ENCODE measurements at places on chromosomes 6 and 20.

- DNase-seq, result no peak
Measured at GRCh38 chr20:23776067-23776771, 25.5 kb upstream of the CST1 start.

- no peak for DNase-seq
Measured at GRCh38 chr6:20540683-20541082, 6.4 kb downstream of the CDKAL1 start.

- no peak for DNase-seq
Measured at GRCh38 chr6:143759666-143760065, 81.9 kb downstream of the PHACTR2 start.

DNA sequence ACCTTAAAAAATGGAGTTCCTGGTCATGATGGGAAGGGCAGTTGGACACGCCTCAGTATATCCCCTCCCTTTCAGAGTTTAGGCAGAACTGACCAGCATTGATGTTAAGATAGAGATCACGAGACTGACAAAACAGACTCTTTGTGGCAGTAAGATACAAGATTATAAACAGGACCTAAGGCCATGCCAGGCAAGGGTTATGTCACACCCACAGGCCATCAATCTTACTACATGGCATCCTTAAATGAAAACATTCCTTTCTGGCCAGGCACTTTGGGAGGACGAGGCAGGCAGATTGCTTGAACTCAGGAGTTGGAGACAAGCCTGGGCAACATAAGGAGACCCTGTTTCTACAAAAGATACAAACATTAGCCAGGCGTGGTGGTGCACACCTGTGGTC, 129.3 kb upstream of the MLN start:
- no peak for DNase-seq

DNA sequence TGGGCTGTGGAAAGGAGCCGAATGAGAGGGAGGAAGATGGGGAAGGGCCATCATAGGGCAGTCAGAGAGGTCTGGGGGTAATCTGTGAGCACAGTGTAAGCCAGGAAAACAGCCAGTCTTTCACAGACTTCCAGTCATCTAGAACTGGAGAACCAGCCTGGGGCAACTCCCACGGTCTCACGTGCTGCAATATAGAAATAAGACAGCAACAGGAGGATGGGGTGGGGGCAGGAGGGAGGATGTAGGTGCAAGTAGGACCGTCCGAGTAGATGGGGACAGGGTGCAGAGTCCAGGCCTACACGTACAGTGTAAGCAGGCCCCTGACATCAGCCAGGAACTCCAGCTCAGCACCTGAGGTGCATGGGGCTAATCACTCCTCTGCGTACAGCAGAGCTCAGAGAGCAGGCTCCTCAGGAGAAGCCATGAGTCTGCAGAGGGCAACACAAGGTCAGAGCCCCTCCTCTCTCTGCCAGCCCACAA, 58.2 kb upstream of the TNFAIP3 start:
- no peak for DNase-seq

- peak; percentile 49 for DNase-seq
Measured at GRCh38 chr6:145015739-145016558, 719.4 kb downstream of the EPM2A start.

DNA sequence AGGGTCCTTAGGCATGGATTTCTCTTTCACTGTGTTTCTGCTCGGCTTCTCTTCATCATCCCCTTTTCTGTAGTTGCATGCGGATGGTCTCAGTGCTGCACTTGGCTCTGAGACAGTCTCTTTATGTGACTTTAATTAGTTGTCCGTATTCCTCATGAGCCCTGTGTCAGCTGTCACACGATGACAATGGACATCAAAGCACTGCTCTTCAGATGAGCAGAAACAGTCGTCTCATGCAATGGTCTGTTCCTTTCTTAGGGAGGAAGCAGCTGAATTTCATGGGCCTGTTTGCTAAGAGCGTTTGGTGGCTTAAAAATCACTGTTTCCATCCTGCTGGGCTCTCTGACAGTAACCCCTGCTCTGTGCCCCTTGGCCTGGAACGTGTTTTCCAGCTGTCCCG, 64.9 kb downstream of the SYTL3 start:
- no peak for DNase-seq

- no peak for DNase-seq
Measured at GRCh38 chr20:20024942-20025341, 7.8 kb downstream of the NAA20 start.

DNA sequence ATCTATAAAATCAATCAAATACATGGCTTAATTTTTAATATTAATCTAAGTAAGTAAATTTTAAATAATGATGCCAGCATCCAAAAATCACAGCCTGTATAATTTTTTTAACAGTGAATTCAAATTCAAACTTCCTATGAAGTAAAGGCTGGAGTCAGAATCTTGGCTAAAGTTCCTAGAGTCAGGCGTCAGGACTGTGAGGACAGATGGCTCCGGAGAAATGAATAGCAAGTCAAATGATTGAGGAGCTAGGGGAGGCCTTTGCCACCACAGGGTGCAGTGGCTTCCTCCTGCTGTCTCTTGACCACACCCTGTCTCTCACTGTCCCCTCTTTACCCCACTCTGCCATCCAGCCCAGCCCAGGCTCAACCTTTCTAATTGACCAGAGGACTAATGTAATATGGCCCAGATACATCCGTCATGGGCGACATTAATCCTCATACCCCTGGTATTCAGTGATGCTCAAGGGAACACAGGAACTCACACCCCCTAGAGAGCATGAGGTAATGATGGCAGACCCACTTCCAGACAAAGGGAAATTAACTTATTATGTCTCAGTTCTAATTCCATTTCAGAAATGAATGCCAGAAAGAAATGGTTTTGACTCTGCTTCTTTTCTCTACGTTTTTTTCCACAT, 53.4 kb downstream of the OPRM1 start:
- no peak for DNase-seq

- DNase-seq, result no peak
Measured at GRCh38 chr6:19664878-19665612, 172.1 kb upstream of the ID4 start.

DNA sequence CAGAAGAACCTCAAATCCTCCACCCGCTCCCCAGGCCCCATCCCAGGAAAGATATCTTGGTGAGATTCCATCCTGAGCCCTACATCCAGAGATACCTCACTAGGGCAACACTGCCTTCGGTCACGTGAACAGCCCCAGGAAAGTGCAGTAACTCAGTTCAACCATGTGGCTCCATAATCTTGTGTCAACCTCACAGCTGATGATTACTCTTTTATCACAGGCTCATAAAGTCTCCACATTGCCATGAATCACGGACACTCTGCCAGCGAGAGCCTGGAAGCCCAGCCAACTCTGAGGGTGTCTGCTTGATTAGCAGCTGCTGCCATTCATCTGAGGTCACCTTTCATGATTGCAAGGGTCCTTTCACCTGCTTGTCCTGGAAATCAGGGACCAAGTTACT, 175.8 kb upstream of the LRFN2 start:
- DNase-seq, result no peak

GRCh38 chr20:50522053-50522674, 12.0 kb downstream of the PTPN1 start:
- no peak for DNase-seq

GRCh38 chr6:110853754-110854477, 20.7 kb upstream of the AMD1 start:
- DNase-seq, result no peak

DNA sequence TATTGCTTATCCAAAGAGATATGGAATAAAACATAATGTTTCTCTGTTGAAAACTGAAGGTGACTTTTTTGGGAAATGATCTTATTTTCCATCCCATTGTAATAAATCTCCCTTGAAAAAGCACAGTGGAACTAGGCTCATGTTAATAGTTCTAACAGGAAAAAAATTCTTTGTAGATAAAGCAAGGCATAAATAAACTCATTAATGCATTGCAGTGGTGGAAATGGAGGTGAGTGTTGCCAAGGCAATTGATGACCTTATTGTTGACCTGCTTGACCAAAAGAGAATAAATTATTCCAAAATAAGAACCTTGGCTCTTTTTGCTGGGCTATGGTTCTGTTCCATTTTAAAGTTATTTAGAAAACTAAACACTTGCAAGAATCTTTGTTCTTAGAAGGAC, 55.2 kb downstream of the TRMT11 start:
- DNase-seq, result no peak

DNA sequence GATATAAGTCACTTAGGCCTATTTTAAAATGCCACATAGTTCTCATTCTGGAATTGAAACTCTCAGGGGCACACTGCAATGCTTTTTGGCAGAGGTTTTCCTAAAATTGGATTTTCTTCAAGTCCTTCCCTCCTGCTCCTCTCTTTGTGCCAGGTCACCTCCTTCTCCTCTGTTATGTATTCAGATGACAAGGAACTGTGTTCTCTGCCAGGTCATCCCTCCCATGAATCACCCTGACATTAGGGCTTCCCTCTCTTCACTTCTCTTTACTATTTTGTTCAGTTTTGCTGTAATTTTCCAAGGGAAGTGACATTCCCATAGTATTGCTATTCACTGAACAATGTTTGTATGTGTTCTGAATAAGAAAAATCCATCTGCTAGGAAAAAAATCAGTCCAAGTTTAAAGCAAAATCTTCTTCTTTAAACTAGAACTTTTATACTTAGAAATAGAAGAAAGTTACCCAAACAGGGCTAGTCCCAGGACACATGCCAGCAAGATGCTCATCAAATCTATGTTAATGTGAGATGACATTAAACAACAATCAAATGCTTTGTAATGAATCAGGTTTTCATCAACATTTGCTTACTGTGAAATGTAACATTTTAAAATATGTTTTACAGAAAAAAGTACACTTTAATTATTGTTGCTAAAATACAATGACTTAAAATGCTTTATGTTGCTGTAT, 461.1 kb downstream of the MMUT start:
- no peak for DNase-seq

DNA sequence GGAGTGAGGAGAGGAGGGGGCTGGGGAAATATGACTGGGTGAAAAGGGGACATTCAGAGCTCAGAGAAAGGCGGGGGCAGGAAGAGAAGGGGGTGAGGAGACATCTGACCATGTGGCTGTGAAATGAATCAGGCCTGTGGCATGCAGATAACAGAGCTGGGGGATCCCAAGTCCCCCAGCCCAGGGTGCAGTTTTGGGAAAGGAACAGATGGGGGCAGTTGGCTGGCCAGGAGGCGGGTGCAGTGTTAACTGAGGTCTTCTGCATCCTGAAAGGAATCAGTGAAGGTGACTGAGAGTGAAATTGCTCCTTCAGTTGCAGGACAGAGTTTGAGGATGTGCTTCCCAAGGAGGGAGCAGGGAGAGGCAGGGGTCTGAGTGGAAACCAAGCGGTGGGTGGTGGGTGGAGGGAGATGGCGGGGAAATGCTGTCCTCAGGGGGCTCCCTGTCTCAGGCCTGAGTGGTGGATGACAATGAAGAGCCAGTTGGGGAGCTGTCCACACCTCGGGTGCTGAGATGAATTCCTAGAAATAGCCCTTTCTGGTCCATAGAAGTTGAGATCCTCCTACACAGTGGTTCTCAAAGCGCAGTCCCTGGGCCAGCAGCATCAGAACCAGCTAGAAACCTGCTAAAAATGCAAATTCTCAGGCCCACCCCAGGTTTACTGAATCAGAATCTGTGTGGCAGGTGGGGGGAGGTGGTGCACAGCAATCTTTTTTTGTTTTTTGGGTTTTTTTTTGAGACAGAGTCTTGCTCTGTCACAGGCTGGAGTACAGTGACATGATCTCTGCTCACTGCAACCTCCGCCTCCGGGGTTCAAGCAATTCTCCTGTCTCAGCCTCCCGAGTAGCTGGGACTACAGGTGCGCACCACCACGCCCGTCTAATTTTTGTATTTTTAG, 26.0 kb upstream of the CCDC167 start:
- no peak for DNase-seq
